ENCODE measurements at places on chromosomes 12 and 14.

DNA sequence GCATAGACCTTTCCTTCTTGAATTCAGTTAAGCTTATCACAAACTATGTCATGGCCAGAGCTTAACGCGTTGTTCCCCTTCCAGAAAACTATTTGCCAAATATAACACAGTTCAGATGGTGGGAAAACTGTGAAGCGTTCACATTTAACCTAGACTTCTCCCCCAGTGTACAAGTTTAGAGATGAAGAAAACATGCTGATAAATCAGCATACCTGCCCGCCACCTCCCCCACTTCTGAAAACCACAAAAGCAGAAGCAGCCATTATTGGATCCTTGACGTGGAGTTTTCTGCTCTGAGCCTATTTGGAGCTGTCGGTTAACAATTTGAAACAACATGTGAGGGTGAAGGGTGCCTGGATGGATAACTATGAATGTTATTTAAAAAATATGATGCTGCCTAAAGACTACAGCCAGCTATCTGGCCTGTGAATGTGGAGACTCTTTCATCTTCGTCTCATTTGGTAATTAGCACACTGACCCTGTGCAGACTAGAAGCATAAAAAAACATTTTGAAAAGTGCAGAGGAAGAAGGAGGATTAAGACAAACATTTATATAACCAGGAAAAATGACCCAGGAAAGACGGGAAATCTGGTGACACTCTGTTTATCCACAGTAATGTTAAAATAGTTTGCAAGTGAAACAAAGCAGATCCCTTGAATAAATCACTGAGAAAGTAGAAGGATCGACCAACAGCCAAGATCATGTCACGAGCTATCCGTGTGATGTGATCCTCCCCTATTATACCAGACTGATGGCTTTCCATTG lies 408.2 kb downstream of the AEBP2 start:
- DNase-seq = no peak

- no peak for DNase-seq
Measured at GRCh38 chr12:3436461-3437065, 54.4 kb upstream of the PRMT8 start.

DNA sequence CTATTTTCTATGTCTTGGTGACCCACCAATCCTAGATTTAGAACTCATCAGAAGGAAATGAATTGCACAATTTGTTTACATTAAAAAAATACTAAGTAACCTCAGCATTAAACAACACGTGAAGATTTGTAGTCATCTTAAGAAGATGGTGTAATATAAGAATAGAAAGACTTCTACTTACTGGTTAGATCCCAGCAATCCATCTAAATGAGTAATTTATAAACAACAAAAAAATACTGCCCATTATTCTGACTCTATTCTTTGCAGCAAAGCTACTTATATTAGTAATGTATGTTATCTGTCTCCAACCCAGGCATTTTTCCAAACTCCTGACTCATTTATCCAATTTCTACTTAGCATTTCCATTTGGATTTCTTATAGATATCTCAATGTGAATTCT lies 67.8 kb downstream of the CD163L1 start:
- DNase-seq = no peak

DNA sequence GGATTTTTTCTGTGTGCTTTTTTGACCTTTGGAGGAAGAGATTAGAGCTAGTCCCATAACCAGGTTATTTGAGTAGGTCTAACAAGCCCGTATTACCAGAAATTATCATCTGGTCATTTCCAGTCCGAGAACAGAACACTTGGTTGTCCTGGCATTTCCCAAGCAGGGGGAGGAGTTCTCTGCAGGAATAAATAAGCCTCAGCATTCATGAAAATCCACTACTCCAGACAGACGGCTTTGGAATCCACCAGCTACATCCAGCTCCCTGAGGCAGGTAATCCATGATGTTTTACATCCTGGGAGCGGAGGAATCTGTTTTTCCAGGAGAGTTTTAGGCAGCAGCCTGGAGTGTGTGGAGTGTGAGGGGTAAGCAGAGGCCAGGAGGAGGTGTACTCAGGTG lies at the start of gene SERPINA3:
SERPINA3 (plus strand) TSS at position 218 of the 400 bp plus-strand sequence. CDS start 2,051 bp downstream, outside the sequence.
- no peak for DNase-seq

GRCh38 chr12:24374452-24374851 lies 425.0 kb upstream of the SOX5 start:
- no peak for DNase-seq

GRCh38 chr14:32190673-32191072 lies 11.2 kb upstream of the RNU6-7 start:
- DNase-seq = no peak

DNA sequence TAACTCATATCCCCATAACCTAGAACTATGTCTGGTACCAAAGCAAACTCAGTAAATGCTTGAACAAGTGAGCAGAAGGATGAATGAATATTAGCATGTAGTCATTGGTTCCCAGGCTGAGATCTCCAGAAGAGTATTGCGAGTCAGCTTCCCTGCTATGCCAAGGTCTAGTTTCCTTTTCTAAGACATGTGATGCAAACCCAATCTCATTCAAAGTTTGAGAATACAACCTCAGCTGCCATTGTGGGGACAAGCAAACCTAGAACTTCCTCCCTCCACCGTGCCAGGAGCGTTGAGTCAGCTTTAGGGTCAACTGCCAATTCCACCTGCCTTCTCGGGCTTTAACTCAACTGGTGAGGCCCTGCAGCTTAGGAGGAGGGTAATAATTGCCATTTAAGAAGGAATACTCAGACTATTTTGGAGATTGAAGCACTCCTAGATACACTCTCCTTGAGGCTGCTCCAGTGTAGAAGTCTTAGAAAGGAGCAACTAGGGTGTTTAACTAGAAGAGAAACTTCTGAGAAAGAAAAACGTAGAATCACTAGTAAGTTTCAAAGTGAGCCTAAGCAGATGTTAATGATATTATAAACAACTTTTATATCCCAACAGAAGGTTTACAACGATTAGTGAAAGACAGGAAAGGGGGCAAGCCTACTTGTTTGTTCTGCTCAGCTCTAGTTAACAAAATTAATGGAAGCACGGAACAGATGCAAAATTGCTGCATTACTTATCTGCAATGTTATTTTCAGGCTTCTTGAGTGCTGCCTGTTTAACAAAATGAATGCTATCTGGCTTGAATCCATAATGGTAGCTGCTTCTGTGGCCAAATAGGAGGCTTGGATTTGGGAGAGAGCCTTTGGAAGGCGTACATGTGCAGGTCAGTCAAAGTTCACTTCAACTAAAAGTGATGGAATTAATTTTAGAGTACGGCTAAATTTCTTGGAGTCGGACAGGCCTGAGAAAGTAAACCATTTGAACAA lies 96.9 kb downstream of the HELB start:
- no peak for DNase-seq

DNA sequence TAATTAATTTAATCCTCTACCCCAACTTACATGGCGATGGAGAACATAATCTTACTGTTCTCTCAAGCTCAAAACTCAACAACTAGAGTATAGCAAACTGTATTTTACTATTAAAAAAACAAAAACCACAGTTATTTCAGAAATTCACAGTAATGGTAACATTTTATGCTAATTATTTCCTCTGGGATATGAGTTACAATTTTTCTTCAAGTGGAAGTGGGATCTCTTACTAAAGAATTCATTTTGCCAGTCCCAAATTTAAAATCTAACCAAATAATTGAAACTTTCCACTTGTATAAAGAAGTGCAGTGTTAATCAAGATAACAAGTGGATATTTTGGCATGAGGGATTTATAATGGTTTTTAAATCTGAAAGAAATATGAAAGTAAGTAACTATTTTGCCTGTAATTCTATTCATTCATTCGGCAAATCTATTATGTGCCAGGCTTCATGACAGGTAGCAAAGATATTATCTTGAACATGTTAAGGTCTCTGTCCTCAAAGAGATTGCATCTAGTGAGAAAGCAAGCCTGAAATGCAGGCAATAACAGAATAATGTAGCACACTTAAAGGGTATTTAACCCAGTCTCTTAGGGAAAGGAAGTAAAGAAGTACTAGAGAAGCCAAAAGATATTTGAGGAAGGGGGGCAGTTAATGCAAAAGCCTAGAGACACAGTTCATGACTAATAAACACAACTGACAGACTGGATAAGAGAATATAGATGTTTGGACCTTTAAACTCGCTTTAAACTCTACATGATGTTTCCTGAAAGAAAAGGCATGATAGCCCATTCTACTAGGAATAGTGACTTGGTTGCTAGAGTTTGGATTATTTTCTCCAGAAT lies 44.0 kb downstream of the TAOK3 start:
- no peak for DNase-seq

DNA sequence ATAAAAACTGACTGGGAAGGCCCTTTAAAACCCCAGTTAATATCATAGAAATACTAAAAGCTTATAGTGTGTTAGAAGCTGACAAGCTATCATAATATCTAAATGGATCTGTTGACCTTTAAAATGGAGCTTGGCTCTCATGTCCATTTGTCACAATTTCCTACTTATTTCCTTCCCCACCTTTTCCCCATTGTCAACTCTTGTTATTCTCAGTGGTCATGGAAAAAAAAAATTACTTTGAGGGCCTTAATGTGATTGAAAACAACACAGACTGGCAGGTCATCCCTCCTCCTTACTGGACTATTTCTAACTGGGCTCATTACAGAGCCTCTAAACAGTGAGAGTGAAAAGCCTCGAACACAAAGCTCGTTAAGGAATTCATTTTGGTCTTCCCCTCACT lies 13.7 kb upstream of the WNK1 start:
- no peak for DNase-seq

GRCh38 chr14:72701605-72702004 lies 192.3 kb downstream of the DPF3 start:
- DNase-seq = no peak

DNA sequence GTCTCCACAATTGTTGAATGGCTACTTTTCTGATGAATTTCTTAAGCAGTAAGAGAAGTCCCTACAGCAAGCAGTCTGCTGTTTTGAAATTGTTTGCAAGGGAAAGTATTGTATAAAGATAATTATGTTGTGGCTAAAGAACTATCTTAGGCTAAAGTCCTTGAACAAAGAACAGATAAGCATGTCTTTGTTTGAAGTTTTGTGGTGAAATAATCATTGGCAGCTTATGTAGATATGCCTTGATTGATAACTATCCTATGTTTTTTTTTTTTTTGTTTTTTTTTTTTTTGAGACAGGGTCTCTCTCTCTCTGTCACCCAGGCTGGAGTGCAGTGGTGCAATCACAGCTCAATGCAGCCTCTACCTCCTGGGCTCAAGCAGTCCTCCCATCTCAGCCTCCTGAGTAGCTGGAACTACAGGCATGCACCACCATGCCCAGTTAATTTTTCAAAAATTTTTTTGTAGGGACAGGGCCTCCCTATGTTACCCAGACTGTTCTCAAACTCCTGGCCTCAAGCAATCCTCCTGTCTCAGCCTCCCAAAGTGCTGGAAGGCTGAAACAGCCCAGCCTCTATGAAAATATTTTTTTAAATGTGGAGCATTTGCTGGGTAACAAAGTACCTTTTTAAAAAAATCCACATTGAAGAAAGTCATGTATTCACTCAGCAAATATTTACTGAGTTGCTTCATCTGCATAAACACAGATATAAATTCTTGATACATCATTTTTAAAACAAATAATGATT lies 80.8 kb downstream of the LLPH start:
- no peak for DNase-seq

- no peak for DNase-seq
Measured at GRCh38 chr12:107662484-107662883, 23.1 kb upstream of the PWP1 start.

DNA sequence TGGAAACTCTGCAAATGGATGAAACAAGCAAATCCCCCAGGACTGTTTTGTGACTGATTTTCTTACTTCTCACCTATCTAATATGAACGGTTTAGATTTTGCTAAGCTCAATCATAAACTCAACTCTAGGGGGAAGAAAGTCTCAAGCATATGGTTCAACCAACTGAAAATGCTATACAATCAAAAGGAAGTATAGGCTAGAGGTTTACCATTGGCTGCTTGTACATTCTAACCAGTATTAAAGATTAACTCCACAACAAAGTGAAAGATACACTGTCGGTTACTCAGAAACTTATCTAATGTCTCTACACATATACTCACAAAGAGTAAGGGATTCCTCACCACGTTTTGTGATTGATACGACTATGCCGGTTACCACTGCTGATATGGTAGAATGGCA lies 281.8 kb upstream of the SOX5 start:
- no peak for DNase-seq
